Transverse colon (tissue), 4 donors: ENCODE measurements at places on chromosomes 1 and 21. TPM values are rescaled to one million over a fixed set of nuclear protein-coding genes. Genes with fewer than 3 reads are reported as not detected.
A peak's percentile ranks its signal among the peaks of the same experiment; 100 is the strongest.

- no peak for DNase-seq
Observed at GRCh38 chr1:8450312-8450711, 132.4 kb downstream of the SLC45A1 start.

- DNase-seq: no peak
Observed at GRCh38 chr1:19534281-19534680, 48.9 kb upstream of the CAPZB start.

The REN gene
- not detected for total RNA-seq

- DNase-seq: no peak
Observed at GRCh38 chr1:226332947-226333346, 24.0 kb upstream of the LIN9 start.

The TFF3 gene
- total RNA-seq: 164 TPM

DNA sequence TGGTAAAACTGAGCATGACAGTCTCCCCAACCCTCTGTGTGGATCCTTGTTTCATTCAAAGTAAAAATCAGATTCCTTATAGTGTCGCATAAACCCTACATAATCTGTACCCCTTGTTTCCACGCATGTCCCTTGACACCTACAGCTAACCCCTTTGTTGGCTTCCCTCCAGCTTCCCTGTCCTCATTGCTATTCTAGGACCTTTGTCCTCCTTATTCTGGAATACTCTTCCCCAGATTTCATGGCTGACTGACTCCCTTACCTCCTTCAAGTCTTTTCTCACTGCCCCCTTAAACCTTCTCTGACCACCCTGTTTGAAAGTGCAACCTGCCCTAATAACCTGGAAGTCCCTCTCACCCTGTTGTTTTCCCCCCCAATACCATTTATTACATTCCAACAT, 4.0 kb downstream of the RNF11 start:
- peak; percentile 56 for DNase-seq

DNA sequence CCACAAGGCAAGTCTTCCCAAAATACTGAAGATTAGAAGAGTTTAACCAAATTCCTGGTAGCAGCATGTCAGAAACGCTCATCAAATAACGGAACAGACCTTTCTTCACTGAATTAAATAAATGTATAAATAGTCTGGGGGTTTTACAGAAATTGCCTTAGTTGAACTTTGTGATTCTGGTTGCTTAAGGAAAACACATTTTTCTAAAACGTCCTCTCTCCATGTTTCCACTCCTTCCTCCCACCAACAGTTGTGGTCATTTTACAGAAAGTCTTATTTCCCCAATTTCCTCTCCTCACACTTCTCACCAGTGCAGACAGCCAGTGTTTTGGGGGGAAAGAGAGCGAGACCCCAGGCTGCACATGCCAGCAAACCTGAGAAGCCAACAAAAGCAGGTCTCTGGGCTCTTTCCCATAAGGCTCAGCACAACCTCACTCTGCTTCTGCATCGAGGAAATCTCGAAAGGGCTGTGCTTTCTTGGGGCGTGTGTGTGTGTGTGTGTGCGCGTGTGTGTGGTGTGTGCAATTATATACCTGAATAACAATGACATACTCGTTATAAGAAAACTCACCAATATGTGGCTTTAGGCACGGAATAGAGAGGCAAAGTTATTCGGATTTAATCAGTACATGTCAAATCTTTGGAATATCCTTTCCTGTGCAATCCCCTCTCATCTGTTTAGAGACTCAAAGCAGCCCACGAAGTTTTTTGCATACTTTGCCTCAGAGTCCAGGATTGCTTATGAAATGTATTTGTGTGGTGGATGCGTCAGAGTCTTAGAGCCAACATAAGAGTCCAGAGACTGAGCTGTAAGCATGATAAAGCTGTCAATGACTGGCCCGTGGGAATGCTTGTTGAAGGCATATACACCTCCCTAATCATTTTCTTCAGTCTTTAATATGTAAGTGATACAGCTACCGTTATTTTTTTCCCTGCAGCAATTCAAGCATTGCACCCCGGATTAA, 2.0 kb downstream of the KCNJ15 start:
- DNase-seq: no peak

GRCh38 chr1:28886731-28887418, 27.5 kb upstream of the EPB41 start:
- peak; percentile 93 for DNase-seq

The KDF1 gene
- 28.1 TPM for total RNA-seq
